ENCODE measurements at places on chromosomes 3 and 15. TPM values are rescaled to one million over a fixed set of nuclear protein-coding genes. Genes with fewer than 3 reads are reported as not detected.
A peak's percentile ranks its signal among the peaks of the same experiment; 100 is the strongest.

- DNase-seq = no peak
Observed at GRCh38 chr3:29070959-29071634, 209.8 kb upstream of the RBMS3 start.

- DNase-seq = no peak
Observed at GRCh38 chr15:90986790-90987507, 7.4 kb downstream of the PRC1 start.

DNA sequence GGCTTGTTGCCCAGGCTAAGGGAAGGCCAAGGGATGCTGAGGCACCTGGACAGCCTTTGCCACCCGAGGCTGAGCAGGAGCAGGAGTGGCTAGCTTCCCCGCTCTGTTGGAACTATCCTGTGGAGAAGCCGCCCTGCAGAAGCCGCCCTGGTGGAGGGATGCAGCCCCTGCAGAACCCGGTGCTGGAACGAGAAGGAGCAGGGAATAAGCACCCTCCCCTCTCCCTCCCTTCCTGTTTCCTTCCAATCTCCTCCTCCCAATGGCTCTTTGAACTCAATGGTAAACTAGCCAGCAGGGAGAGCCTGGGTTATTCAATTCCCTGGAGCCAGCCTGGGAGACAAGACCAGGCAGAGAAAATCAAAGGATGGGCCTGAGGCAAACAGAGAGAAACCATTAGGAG lies 11.8 kb upstream of the HRG start:
- peak; percentile 13 for DNase-seq

DNA sequence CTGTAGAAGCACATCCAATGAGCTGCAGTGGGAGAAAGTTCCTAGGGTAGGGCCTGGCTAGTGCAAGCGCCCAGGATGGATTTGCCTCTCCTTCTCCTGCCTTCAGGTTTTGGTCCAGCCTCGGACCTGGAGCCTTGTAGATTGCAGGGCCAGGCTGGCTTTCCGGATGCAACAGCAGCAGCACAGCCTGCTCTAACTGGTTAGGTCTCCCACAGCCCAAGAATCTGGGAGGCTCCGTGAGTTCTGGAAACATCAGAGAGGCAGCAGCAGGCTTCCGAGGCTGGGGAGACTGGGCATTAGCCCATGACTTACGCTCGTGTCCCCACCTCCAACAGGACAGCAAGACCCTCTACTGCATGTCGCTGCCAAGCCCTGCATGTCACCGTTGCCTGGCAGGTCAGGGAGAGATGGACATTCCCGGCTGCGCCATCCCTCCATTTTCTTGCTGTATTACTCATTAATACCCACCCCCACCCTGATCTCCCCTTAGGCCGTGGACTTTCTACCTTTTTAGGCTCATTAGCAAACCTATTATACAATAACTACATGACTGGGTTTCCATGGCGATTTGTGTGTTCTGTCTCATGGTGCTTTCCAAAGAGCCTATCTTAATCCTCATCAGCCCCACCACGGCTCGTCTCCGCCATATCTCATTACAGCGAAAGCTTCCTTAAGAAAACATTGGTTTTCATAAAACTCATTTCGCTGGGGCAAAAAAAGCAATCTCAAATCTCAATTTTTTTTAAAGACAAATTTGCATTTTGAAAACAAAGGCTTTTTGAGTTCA lies 40.9 kb upstream of the RGMA start:
- no peak for DNase-seq

- no peak for DNase-seq
Observed at GRCh38 chr15:101031213-101031612, 112.1 kb downstream of the LRRK1 start.

DNA sequence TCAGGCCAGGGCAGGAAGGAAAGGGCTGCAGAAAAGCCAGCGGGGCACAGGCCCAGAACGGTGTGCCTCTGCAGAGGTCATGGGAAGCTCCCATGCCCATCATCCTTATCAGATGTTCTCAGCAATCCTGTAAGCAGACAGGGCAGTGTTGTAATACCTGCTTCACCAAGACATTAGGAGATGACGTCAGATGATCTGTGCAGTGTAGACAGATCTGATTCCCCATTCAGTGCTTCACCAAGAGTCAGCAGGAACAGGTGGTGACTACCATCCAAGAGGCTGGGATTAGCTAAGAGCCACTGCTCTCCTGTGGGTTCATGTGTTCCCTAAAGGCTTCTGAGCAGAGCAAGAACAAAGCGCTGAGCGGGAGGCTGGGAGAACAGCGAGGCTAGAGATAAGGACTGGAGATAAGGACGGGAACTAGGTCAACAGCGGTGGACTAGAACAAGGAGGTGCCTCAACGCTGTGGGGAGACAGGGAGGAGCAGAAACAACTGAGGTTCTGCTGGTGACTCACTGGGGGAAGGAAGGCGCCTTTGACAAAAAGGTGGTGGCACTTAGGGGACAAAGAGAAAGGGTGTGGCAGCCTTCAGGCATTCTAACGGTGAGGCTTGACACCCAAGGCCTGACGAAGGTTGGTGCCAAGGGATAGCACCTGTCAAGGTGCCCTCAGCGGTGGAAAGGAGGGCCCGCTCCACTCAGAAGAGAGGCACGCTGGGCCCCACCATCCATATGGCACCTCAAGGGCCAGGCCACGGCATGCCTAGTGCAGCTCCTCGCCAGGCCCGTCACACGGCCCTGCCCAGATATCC lies 28.4 kb downstream of the CCDC12 start:
- peak; percentile 64 for DNase-seq

DNA sequence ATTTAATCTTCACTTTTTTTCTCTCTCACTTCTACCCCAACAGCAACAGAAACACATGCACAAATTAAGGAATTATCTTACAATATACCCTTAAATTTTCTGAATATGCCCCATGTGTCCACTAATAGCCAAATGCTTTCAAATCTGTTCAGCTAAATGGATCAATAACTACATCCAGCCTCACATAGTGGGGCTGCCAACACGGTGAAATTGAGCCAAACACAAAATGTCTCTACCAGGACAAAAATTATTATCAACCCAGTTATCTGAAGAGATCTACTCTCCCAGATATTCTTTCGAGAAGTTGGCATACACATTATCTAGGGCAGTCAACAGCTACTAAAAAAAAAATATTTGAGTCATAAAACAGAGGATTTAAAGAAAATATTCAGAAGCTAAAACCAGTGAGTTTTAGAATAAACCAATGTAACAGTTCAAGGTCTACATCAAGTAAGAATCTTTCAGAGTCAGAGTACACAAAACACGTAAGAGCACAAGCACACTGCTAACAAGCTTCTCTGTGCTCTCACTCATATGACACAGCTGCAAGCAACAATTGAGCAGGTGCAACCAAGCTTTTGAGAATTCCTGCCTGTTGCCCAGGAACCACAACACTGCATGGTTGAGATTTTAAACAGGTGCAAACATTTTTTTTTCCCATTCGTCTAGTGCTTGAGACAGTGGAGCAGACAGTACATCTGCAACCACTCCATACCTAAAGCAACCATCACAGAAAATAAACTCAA lies 247.7 kb downstream of the ZBTB20 start:
- DNase-seq = no peak

- DNase-seq = no peak
Observed at GRCh38 chr15:94272251-94272898, 41.0 kb downstream of the MCTP2 start.

DNA sequence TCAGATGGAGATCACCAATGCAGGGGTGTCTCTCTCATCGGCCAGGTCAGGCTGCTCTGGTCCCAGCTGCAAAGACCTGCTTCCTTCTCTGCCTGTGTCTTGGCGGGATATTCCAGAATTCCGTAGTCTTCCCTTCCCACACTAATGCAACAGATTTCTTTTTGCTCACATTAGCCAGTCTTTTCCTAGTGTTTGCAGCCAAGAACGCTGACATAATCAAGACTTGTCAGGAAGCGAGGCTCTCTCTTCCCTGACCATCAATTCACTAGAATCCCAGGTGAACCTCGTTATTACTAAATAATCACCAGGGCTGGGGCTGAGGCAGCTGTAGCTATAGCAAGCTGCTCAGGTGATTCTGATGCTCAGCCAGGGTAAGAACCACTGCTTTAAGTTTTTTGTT lies 43.2 kb upstream of the ACKR4 start:
- DNase-seq = no peak

Gene HYAL2
- total RNA-seq = 42.2 TPM

Gene LMLN
- total RNA-seq = 7.2 TPM

Gene C3orf22
- not detected for total RNA-seq

Gene STXBP5L
- total RNA-seq = not detected

Gene ITGA11
- not detected for total RNA-seq

Gene STT3B
- total RNA-seq = 131 TPM
